Fibroblast of upper back skin (primary cell): ENCODE measurements at places on chromosomes 6 and 20.

DNA sequence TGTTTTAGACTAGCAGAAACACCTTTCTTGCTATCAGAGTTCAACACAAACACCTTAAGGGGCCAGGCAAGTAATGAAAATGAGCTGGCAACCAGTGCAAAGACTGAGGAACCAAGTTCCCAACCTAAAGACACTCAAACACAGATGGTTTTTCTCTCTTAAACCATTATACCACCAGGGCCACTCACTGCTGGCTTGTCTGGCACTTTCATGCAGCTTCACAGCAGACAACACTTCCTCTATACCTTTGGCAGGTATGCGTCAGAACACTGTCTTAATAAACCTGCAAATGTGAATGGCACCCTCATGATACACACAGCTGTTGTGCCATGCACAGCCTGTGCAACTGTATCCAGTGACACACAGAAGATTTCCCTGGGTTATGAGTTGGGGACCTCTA is 41.6 kb downstream of the NFATC2 start:
- no peak for DNase-seq

DNA sequence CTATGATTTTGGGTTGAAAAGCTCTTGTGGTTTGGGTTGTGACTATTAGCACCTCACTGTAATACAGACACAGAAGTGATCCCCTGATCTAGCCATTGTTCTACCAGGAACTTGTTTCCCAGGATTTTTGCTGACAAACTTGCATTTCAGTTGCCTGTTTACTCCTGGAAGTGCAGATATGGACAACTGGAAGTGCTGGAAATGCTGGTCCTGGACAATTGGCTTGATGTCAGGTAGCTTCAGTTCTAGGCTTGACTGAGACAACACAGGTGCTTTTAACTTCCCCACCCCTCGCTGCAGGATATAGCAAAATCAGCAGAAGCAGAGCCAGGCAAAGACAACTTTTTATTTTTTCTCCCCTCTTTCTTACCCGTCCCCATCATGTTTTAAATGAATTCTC is 27.1 kb upstream of the FBXO30 start:
- no peak for DNase-seq

DNA sequence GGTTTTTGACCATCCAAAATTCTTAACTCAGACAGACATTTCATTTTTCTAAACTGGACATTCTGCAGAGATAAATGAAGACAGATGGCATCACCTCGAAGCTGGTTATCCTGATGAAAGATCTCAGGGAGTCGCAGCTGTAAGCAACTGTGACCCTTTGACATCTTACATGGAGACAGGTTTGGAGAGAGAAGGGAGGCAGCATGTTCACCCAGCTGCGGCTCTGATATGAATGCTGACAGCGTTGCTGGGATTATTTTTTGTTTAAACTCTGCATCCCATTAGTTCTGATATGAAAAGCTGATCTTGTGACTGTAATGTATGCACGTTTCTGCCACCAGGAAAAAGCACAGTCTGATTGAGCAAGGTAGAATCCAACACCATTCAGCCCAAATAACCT is 89.4 kb downstream of the C6orf118 start:
- DNase-seq: no peak

- no peak for DNase-seq
Measured at GRCh38 chr6:44217332-44218143, 812 bp downstream of the MYMX start.

DNA sequence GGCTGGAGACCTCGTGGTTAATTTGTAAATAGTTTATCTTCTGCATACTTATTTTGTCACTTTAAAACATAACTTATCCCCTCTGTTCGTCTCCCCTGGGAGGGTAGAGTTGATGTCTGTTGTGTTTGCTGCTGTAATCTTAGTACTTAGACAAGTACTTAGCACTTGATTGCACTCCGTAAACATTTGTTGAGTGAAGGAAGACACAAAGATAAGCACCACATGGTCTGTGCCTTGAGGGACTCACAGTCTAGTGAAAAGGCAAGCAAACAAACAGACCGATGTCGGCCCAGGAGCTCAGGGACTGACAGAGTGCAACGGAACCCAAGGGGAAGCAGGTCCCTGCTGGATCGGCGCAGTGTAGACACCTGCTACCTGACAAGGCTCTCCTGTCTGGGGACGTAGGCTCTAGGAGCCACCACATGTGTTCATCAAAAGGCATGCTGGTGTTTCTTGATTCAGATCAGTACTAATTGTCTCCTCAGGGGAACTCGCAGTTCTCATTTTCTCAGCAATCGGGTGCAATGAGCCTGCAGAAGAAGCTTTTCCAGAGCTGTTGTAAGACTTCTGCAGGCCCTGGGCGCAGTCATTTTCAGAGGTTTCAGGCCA is 31.4 kb downstream of the EDN3 start:
- DNase-seq: no peak

DNA sequence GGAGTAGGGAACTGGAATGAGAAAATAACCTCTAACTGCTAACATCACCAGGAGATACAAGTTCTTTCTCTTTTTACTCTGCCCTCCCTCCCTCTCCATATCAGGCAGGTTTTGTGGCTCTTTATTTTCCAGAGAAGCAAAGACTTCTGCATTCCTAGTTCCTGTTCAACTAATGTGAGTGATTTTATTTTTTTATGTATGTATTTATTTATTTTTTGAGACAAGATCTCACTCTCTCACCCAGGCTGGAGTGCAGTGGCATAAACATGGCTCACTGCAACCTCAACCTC is 6.0 kb upstream of the IER3 start:
- no peak for DNase-seq

DNA sequence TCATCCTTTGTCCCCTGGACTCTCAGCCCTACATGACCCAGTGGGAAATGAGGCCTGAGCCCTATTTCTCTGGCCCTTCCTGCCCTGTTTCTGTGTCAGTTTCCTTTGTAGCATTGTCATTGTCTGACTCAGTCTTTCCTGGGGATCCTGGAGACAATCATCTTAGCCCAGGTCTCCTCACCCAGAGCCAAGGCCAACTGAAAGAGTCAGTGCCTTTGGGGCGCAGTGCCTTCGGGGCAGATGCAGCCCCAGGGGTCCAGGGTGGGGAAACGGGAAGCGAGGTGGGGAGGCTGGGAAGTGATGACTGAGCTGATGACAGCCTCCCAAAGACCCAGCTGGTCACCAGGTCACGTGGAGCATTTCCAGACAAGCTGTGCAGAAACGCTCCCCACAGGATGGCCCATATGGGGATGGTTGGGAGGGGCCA is 93.3 kb upstream of the SULF2 start:
- DNase-seq: peak; percentile 39

- peak; percentile 36 for DNase-seq
Measured at GRCh38 chr6:6315660-6316059, 4.8 kb downstream of the F13A1 start.
